GM23248 (cell line): ENCODE measurements at places on chromosomes 12 and 14. TPM values are rescaled to one million over a fixed set of nuclear protein-coding genes. Genes with fewer than 3 reads are reported as not detected.

The CCDC38 gene
- under 0.01 TPM in 1 of 2 replicates, not detected in the other for total RNA-seq

The GRIP1 gene
- total RNA-seq: not detected in 2 replicates

DNA sequence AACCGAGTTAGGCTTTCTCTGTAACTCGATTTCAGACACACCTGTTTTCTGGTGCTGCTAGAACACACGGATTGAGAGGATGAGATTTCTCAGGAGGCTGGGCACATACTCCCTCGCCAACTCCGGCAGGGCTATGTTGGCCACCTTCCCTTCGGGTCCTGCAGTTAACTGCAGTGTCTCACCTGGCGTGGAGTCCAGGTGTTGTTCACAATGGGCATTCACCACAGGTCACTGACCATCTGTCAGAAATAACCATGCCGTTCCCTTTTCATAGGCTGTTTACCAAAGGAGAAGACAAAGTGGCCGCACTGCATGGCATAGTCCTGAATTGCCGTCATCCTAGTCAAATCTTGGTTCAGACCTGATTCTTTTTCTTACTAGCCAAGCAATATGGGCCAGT, 5.5 kb upstream of the KCNH3 start:
- H3K4me3 ChIP-seq: no peak overlapping the region
- DNase-seq: no peak
- peaks cover 15% of the 10 kb centered on the region for H3K27me3 ChIP-seq
- H3K27ac ChIP-seq: no peak overlapping the region

The STAC3 gene
- 0.32 and 1.3 TPM in 2 replicates for total RNA-seq

The TSPAN8 gene
- total RNA-seq: not detected in 2 replicates

The HCAR3 gene
- not detected in 2 replicates for total RNA-seq

DNA sequence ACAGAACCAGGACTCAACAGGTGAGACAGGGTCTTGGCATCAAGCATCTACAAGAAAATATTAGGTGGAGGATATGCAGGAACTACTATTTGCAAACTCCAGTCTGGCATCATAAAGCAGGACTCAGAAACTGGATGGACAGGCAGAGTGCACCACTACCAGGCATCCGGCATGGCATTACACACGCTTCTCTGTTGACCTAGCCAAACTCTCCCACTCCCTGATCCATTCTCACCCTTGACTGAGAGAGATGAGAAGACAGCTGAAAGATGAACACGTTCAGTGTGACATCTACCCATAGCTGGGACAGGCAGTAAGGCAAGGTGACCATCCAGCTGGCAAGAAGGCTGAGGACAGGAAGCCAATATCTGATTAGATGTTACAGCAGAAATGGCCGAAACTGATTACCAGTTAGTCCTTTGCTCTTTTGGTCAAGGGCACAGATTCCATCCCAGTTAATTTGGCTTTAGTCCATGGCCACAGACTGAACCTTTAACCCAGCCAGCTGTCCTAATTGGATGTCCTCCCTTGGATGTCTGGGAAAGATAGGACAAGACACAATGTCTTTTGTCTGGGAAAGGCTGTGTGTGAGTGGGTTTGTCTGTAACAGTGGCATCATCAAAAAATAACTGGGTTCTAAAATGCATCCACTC, 71.6 kb downstream of the BBS10 start:
- DNase-seq: no peak
- no peaks in the 10 kb centered on the region for H3K36me3 ChIP-seq
- H3K27me3 ChIP-seq: no peaks in the 10 kb centered on the region
- H3K27ac ChIP-seq: no peak overlapping the region
- peaks cover 34% of the 10 kb centered on the region for H3K4me1 ChIP-seq
- no peak overlapping the region for H3K4me3 ChIP-seq

- no peak overlapping the region for H3K27ac ChIP-seq
- no peak overlapping the region for H3K4me3 ChIP-seq
- H3K27me3 ChIP-seq: peaks cover 24% of the 10 kb centered on the region; the same call in 1 of the 2 replicates
- no peak for DNase-seq
Measured at GRCh38 chr12:113445544-113446171, 23.5 kb downstream of the SDSL start.

The EXOC3L4 gene
- total RNA-seq: not detected in 2 replicates
